Activated CD4-positive, alpha-beta T cell treated with anti-CD3 and anti-CD28 coated beads, Interleukin-2, amount 10 ng/mL, durations not matched to agents 24 days and 14 days (primary cell): ENCODE measurements at places on chromosomes 16 and 17. TPM values are rescaled to one million over a fixed set of nuclear protein-coding genes. Genes with fewer than 3 reads are reported as not detected.

KRT24 gene
- total RNA-seq = not detected in 2 replicates

MYH8 gene
- total RNA-seq = not detected in 2 replicates

MSLN gene
- total RNA-seq = not detected in 2 replicates

ABCC11 gene
- 0.12 TPM in 1 of 2 replicates, not detected in the other for total RNA-seq

CCDC57 gene
- total RNA-seq = 56.0 and 58.4 TPM in 2 replicates

OTOP3 gene
- not detected in 2 replicates for total RNA-seq

DNA sequence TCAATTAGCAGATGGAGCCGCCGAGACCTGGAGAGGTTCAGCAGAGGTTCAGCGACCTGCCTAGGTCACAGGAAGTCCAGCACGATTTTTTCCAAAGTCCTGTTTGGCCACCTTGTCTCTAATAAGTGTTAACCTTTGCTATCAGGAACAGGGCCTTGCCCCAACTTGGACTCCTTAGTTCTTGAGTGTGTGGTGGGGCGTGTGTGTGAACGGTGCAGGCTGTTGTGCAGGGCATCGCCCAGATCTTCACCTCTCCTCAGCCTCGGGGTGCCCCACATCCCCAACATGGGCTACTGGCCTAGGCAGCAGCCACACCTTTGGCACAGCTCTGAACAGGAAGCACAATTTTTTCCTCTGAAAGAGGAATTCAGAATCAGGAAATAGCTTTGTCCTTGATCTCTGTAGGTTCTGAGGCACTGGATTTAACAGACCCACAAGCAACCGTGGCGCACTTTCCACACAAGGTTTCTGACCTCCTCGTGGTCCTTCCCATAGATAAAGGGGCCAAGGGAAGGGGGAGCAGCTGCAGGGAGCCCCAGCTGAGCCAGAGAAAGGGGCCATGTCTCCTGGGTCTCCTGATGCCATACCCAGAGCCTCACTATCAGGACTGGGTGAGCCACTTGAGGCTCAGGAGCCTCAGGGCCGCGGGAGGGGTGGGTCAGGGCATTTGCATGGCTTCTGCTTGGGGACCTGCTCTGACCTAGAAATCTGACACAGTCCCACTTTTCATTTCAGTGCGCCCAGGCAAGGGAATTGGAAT, 10.4 kb downstream of the MPRIP start:
- DNase-seq = no peak

DNA sequence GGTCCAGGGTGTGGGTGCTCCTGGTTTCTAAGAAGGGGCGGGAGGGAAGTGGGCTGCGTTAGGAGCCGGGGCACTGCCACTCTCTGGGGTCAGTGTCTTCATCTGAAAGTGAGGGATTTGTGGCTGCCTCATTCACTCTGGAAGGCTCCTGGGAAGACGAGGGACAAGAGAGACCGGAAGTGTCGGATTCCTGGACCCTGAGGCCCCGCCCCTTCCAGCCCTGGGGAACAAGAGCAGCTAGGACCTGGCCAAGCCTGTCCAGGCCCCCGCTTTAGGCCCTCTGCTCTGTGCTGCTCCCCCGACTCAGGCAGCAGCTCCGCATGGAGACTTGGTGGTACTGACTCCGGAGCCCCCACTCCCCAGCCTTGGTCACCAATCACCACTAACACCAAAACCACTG, 6.5 kb downstream of the LGALS3BP start:
- DNase-seq = no peak

- peak; percentile 79 for DNase-seq
These were observed 17.5 kb downstream of the ALOX15B start for GRCh38 chr17:8056232-8056975.

DNA sequence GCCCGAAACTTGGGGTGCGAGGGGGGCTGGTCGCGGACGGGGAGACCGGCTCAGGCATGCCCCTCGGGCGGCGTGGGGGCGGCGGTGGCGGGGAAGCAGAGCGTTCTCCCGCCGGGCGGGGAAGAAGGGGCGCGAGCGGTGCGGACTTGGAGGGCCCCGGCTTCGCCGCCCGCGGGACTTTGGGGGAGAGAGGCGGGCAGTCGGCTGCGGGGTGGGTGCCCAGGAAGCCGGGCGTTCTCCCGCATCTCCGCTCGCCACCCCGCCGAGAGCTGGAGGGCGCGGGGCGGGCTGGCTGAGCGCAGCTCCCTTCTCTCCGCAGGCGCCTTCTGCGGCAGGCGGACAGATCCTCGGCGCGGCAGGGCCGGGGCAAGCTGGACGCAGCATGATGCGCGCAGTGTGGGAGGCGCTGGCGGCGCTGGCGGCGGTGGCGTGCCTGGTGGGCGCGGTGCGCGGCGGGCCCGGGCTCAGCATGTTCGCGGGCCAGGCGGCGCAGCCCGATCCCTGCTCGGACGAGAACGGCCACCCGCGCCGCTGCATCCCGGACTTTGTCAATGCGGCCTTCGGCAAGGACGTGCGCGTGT, 772 bp downstream of the NTN1 start:
- peak; percentile 68 for DNase-seq

- DNase-seq = peak; percentile 64
These were observed 50.0 kb downstream of the VAC14 start for GRCh38 chr16:70750893-70751467.

DNA sequence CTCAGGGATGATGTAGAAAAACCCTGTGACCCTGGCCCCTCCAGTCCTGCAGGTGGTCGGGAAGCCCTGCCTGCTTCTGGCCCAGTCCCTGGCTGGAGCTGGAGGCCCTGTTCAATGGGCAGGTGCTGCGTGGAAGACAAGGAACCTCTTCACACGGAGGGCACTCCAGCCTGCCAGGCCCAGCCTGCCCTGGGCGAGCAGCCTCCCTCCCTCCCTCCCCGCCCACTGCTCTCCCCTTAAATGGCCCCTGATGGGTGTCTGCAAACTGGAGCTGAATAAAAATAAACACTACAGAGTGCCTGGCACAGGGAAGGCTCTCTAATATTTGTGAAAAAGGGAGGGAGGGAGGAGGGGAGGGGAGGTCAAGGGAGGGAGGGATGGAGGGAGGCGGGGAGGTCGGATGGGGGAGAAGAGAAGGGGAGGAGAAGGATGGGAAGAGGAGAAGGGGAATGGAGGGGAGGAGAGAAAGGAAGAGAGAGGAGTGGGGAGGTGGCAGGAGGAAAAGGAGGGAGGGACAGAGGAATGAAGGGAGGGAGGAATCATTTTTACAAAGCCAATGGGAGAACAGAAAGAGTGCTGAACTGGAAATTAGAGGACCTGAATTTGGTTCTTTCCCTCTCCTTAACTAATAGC, 222.8 kb upstream of the TNRC6C start:
- no peak for DNase-seq

GRCh38 chr16:67533024-67533560, 4.5 kb downstream of the RIPOR1 start:
- DNase-seq = no peak

DNA sequence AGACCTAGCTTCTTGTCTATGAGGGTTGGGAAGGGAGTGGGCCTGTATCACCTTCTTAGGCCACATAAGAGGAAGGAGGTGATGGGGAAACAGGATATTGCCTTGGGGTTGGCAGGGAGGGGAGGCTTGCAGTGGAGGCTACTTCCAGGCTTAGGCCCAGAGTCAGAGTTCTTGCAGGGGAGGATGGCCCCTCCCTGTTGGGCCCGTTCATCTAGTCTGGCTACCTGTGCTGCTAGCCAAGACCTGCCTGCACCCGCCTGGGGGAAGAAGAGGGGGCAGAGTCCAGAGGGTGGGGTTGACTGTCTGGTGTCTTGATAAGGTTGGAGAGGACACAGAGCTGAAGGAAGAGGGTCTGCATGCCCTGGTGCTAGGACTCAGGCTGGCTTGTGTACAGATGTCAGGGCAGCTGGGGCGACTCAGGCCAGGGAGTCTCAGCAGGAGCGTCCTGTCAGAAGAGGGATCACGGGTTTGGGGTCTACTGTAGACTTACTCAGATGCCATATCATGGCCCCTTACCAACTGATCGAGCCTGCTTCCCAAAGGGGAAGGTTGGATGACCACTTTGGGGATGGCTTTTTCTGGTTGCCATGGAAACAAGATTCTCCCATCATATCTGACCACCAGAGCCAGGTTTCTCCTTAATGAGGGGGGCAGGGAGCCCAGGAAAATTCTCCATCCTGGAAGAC, 5.3 kb downstream of the KDM6B start:
- peak; percentile 68 for DNase-seq

DNA sequence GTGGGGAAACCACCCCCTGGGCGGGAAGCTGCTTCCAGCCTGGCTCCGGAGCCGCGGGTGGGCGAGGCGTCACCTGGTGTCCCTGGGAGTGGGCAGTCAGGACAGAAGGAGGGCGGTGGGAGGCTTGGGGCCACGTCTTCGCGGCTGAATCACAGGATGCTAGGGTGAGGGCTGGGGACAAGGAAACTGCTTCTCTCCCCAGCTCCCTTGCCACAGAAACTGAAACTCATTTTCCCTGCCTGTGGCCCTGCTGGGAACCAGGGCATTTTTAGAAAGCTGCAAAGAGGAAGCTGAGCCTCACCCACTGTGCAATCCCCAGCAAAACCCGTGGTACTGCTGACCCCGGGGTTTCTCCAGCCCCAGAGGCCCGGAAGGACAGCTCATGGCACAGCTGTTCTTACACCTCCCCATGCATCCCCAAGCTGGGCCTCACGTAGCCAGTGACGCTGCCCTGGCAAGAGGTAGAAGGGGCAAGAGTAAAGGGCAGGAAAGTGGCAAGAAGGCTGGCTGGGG, 8.2 kb downstream of the RHBDF2 start:
- DNase-seq = peak; percentile 88

DNA sequence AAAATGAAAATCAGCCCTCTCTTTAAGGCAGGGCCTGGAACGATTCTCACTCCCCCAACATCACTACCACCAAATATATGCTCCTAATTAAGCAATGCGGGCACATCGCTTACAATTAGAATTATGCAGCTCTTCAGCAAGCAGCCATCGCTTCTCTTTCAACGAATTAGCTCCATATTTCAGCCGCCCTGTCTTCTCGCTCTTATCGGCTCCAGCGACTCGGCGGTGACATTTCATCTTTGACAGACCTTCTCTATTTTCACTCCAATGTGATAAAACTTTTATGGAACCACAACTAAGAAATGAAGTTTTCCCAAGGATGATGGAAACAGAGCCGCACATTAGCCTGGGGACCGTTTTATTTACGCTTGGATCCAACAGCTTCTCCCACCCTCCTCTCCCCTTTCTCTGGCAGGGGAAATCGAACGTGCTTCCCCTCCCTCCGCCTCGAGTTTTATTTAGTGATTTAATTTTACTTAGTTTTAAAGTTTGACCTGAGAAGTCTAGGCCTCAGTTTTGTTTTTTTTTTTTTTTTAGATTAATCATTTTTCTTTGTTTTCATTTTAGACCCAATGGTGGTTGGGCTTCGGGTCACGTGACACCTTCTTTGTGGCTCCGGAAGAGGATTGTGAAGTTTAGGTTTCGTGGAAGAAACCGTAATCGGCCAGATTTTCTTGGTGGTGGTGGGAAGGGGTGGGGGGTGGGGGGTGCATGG, 3.1 kb upstream of the HOXB2 start:
- DNase-seq = peak; percentile 87

GRCh38 chr17:7930841-7931631, 710 bp downstream of the TRAPPC1 start:
- no peak for DNase-seq

DNA sequence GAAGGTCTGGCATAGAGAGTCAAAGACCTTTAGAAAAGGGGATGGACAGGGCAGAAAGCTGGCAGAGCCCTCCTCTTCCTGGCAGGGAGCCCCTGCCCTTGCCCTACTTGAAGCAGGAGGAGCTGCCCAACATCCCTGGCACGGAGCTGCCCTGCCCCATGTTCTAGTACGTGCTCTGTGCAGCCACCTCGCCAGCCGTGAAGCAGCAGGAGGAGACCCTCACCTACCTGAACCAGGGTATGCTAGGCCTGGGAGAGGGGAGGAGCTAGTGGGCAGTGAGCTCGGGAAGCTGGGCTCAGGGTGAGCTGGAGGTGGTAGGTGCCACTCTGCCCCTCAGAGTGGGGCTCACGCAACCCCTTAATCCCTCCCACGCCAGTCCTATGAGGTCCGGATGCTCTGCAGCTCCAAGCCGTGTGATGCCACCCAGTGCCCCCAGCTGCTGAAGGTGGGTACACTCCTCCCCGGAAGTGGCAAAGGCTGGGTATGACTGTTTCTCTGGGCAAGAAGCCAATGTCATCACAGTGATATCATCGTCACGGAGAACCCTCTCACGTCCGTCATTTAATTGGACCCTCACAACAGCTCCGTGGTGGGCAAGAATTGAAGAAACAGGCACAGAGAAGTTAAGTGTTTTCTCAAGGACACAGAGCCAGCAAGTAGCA, 12.7 kb upstream of the STAC2 start:
- DNase-seq = peak; percentile 74

DNA sequence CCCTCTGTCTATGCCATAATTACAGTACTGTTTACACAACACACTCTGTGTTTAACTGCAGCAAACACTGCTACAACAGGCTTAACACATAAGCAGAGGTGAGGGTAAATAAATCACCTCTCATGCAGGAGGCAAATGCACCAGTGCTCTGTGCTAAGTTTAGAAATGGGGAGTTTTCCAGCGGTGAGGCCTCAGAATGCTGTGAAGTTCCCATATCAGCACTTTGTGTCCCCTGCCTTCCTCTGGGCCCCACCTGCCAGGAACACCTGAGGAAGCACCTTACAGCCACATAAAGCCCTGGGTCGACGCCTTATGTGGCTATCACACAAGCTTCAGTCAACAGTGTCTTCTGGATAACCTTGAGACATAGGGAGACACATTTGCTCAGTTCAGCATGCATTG, 304.5 kb downstream of the HAPSTR1 start:
- DNase-seq = no peak

DNA sequence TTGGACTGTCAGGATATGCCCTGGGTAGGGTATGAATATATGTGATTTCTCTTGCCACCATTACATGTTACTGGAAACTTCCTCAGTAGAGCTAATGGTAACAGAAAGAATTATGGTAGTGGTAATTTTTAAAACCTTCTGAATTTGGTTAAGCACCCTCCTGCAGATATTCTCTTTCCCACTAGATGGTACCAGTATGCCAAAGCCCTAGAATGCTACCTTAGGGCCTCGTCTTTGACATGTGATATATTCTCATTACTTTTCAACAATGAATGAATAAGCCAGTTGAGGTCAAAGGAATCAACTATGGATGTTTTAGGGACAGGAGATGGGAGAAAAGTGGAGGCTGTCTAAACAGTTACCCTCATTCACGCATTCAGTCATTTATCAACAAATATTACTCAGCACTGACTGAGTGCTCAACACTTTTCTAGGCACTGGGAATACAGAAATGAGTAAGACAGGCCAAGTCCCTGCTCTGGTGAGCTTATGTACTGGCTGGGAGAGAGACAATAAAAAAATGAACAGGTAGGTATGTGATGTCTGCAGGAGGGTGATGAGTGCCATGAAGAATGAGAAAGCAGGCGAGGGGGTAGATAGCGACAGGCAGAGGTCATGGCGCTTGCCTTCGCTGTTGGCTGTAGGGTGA, 14.7 kb downstream of the CDH13 start:
- DNase-seq = no peak

DNA sequence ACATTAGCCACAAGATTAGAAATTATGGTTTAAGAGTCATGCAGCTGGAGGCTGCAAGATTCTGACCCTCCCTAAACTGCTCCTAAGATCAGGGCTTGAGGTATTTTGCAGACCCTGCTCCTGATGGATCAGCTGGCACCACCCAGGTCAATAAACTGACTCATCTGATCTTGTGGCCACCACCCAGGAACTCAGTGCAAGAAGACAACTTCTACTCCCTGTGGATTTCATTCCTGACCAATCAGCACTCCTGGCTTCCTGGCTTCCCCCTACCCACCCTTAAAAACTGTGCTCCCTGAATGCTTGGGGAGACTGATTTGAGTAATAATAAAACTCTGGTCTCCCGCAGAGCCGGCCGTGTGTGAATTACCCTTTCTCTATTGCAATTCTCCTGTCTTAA, 25.0 kb upstream of the MILR1 start:
- no peak for DNase-seq

GRCh38 chr16:13194766-13195165, 293.4 kb downstream of the SHISA9 start:
- DNase-seq = no peak
